ENCODE measurements at places on chromosomes 13 and 19. TPM values are rescaled to one million over a fixed set of nuclear protein-coding genes. Genes with fewer than 3 reads are reported as not detected.

The GRIN2D gene
- total RNA-seq, result 7.8 TPM

The NRTN gene
- 1.8 TPM for total RNA-seq

The ARRDC2 gene
- total RNA-seq, result 65.6 TPM

The PLEKHF1 gene
- 6.7 TPM for total RNA-seq

The RFPL4AL1 gene
- total RNA-seq, result not detected

The F7 gene
- total RNA-seq, result 0.05 TPM

The NCCRP1 gene
- 1.4 TPM for total RNA-seq

The GNA15 gene
- 0.04 TPM for total RNA-seq

The PSG4 gene
- total RNA-seq, result 0.71 TPM

The CPB2 gene
- 0.11 TPM for total RNA-seq

The ZNF610 gene
- total RNA-seq, result not detected

The LRG1 gene
- total RNA-seq, result 0.06 TPM

The GET3 gene
- 95.8 TPM for total RNA-seq

The PNMA8A gene
- total RNA-seq, result 9.1 TPM

The ZIM2 gene
- total RNA-seq, result not detected

The CYP2S1 gene
- total RNA-seq, result 23.9 TPM

The PLA2G4C gene
- total RNA-seq, result 14.5 TPM

The CYP4F2 gene
- 0.04 TPM for total RNA-seq

The RNF225 gene
- total RNA-seq, result 0.19 TPM

The PGLYRP1 gene
- not detected for total RNA-seq

The CGB5 gene
- total RNA-seq, result 0.39 TPM

The INSR gene
- total RNA-seq, result 2.5 TPM

The FBN3 gene
- not detected for total RNA-seq

The MRPS31 gene
- total RNA-seq, result 13.8 TPM

The PSG1 gene
- 0.23 TPM for total RNA-seq

Data from A549 treated with dexamethasone at 1 μM for 4 hours (cell line).